ELR (cell line): ENCODE measurements at places on chromosomes 2 and 18.

GRCh38 chr2:130344578-130344977 is 1.9 kb downstream of the IMP4 start:
- no peak for DNase-seq

- peak; percentile 79 for DNase-seq
Measured at GRCh38 chr2:45637440-45637839, 14.0 kb upstream of the PRKCE start.

DNA sequence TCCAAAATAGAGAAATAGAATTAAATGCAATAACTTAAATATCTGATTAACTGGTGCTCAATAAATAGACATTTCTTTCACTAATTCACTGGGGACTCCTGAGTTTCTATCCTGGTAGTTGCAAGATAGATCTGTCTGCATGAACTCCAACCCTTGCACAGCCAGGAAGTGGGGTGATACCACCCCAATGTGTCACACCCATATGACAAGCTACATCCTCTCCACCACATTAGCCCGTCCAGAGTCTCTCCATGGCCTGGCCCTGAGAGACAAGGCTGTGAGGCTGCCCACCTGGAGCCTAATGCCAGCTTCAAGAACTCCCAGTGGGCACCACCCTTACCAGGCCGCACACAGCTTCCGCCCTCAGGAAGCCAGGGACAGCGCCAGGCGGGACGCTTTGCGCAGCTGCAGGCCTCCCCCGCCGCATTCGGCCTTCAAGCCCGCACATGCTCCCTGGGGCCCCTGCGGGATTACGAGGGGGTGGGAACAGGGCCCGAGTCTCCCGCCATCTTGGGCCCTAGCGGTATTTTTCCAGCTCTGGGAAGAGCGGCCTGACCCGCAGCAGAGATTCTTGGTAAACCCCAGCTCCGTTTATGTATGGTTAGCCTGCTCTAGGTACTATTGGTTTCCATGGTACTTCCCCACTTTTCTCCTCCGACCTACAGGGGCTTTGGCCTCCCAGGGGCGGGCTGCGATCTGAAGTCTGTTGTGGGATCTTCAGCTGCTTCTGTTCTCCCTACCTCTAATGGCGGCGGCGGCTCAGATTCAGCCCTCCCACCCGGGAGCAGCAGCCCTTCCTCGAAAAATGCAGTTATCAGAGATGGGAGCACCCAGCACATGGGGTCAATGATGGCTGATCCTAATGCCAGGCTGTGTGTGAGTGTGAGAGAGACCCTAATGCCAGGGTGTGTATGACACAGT is at the start of gene TDRD15:
Gene TDRD15, plus strand, starts transcription at position 496 of the 921 bp plus-strand sequence. CDS start 13,500 bp downstream, outside the sequence.
- DNase-seq = no peak

GRCh38 chr2:185128346-185128745 is 530.0 kb downstream of the ZNF804A start:
- DNase-seq = no peak

- no peak for DNase-seq
Measured at GRCh38 chr2:88098558-88098900, 29.3 kb downstream of the FABP1 start.

DNA sequence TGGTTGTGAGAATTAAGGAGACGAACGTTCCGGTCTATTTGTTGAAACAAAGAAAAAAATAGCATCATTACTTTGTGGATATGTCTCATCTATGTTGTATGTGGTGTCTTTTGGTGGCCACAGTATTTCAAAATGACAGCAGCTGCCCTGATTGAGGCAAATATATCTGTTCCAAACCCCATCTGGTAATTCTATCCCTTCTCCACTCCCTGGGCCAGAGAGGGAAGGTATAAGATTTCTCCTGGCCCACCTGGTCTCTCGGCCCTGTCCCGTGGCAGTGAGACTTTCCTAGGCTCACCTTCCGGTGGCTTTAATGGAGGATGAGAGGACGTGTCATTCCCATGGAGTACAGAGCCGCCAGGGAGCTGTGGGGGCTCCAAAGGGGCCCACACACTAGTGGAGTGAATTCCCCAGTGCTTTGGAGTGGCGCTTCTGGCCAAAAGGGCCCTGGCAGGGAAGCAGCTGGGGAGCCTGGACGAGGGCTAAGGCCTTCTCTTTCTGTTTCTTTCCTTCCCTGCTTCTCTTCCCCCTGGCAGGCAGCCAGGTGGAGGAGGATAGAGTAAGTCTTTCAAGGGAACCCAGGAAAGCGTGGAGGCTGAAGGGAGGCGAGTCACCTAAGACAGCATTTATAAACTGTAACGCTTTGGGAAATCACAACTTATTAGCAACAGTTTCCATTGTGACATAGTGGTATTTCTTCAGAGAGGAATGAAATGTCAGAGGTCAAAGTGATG is 5.6 kb downstream of the FOSL2 start:
- DNase-seq = peak; percentile 39

DNA sequence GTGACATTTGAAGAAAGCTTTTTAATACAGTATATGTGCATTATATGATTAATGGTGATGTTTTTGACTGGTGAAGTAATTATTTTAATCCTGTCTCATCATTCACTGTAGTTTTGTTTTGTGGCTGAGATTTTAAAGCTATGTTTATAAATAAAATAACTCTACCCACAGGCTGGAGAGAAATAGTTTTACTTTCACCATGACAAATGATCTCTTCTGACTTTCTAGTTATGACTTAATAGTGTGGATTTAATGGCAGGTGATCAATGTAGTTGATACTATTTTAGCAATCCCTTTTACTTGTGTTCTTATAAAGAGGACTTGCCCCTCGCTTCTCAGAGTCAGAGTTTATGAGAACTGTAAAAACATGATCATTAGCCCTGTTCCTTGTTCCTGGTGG is 289.5 kb upstream of the SIX3 start:
- no peak for DNase-seq

GRCh38 chr2:193989645-193990044 is 1667.4 kb upstream of the SLC39A10 start:
- no peak for DNase-seq

- DNase-seq = peak; percentile 91
Measured at GRCh38 chr2:69306822-69307578, 80.0 kb downstream of the GFPT1 start.

- no peak for DNase-seq
Measured at GRCh38 chr2:24179683-24180082, 4.8 kb downstream of the FAM228A start.

DNA sequence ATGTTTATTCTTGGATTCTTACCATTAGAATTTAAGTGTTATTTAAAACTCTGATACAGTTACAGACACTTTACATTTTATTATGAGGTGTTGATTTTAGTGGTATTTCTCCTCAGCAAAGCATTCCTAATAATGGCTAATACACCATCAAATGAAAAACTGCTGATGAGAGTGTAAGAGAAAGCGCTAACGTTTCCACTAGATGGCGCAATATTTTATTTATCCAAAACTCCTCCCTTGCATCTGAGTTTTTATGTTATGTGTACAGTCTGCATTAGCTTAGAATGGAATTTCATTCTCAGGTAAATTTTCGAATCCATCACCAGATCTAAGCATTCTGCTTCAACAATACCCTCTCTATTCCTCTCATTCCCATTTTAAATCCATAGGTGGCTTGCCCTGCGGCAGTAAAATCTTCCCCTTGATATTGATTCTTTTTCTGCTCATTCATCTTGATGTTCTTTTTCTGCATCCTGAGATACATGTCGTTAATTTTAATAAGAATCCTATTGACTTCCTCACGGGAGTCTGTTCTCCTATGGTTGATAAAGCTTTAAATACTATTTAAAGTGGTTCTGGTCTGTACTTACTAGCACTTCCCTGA is 53.9 kb downstream of the PRKRA start:
- peak; percentile 69 for DNase-seq

- DNase-seq = no peak
Measured at GRCh38 chr2:129379411-129379810, 600.1 kb upstream of the RAB6C start.

DNA sequence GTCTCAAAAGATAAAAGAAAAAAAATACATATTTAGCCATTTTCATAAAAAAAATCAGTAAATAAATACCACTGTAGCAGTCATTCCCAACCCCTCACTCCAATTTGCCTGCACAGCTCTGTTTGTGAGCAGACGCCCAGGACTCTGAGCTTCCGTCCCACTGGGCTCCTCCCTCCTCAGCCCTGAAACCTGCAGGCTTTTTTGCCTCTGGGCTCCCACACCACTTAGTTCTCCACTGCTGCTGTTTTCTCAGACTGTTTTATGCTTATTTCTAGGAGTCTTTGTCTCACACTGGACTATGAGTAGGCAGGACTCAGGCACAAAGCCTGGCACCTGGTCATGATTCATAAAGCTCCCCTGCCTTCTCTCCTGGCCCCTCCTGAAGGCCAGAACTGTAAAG is 6.1 kb upstream of the CXCR1 start:
- no peak for DNase-seq

DNA sequence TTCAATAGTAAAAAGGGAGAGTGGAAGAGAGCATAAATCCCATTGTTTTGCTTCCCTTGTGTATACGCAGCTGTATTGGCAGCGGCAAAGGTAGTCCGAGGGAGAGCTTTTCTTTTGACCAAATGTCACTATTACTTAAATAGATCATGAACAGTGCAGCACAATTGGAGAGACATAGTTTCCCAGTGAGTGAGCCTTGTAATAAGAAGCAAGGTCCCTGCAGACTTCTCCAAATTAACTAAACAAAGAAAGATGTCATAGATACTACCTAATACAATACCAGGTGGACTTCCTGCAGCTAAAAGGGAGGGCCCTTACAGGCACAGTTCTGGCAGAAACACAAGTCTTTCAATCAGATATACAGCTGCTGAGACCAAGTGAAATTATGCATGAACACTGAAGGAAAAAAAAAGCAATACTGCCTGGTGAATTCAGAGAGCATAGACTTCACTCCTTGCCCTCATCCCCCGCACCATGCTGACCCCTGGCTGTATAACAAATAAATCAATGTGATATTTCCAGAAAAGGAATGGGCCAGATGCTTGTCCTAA is 404.7 kb upstream of the CDH2 start:
- no peak for DNase-seq

GRCh38 chr2:162915858-162916257 is 77.3 kb upstream of the KCNH7 start:
- DNase-seq = no peak

DNA sequence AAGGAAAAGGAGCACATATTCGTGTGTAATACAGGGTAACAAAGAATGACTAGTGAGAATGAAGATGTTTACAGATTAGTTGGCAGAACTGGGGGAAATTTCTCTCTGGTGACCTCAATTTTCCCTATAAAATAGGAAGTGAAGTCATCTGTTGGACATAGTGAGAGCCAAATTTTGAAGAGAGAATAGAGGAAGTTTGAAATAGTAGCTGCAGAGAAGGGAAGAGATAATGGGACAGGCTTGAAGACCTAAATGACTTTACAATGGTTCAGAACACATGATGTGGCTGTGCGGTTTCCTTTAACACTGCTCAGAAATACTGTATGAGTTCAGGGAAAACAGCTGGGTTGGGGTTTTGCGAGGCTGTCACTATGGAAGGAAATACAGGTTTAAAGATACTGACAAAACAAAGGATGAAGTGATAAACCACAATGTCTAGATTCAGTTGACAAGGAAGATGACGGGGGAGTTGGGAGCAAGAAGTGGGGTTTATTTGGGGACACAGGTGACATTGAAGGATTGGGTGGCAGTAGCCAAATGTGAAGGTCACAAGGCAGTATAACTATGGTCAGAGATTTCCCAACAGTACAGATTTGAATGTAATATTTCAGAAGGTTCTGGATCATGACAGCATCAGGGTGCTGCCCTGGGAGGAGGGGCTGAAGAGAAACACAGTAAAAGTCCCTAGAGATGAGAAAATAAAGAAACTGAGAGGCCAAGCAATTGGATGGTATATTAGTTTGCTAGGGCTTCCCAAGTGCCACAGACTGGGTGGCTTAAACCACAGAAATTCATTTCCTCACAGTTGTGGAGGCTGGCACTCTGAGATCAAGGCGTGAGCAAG is 82.6 kb upstream of the TANK start:
- DNase-seq = peak; percentile 42

GRCh38 chr2:1162768-1163584 is 212.3 kb downstream of the SNTG2 start:
- DNase-seq = peak; percentile 24

GRCh38 chr2:70851704-70852103 is 16.1 kb upstream of the CD207 start:
- DNase-seq = peak; percentile 31

- peak; percentile 29 for DNase-seq
Measured at GRCh38 chr2:86584151-86584913, 21.1 kb upstream of the CHMP3 start.

- no peak for DNase-seq
Measured at GRCh38 chr18:37182340-37183135, 353.6 kb downstream of the KIAA1328 start.

- DNase-seq = no peak
Measured at GRCh38 chr2:36834203-36834602, 132.1 kb downstream of the STRN start.
